Endothelial cell of coronary artery (primary cell): ENCODE measurements at places on chromosomes 13 and 19. TPM values are rescaled to one million over a fixed set of nuclear protein-coding genes. Genes with fewer than 3 reads are reported as not detected.

Gene PDE4A
- total RNA-seq: 1.6 and 5.0 TPM in 2 replicates

Gene FFAR3
- total RNA-seq: not detected in 2 replicates

Gene RNF113B
- not detected in 2 replicates for total RNA-seq

Gene DZIP1
- 10.3 and 15.2 TPM in 2 replicates for total RNA-seq

Gene TINCR
- under 0.01 and 0.09 TPM in 2 replicates for total RNA-seq

Gene GJB6
- not detected in 2 replicates for total RNA-seq

Gene PSG4
- 0.47 and 1.2 TPM in 2 replicates for total RNA-seq

Gene NTF4
- not detected in 2 replicates for total RNA-seq

Gene IL4I1
- total RNA-seq: 3.2 and 3.5 TPM in 2 replicates

Gene SYNGR4
- not detected in 2 replicates for total RNA-seq

Gene NOTCH3
- 0.99 and 63.3 TPM in 2 replicates for total RNA-seq

Gene CPT1C
- 15.3 and 16.9 TPM in 2 replicates for total RNA-seq

Gene KANK3
- total RNA-seq: 19.3 and 35.2 TPM in 2 replicates

Gene ATP8B3
- 1.2 and 1.8 TPM in 2 replicates for total RNA-seq

Gene PSG11
- total RNA-seq: not detected in 2 replicates

Gene N4BP2L1
- 0.54 and 1.3 TPM in 2 replicates for total RNA-seq

Gene ELL
- 13.8 and 13.9 TPM in 2 replicates for total RNA-seq

Gene GJA3
- total RNA-seq: under 0.01 and 0.28 TPM in 2 replicates

Gene ADM5
- 0.47 and 0.54 TPM in 2 replicates for total RNA-seq

Gene MYO1F
- total RNA-seq: 0.09 and 0.28 TPM in 2 replicates

Gene SLC6A16
- 0.09 and 0.54 TPM in 2 replicates for total RNA-seq

Gene TNNT1
- 2.2 and 2.4 TPM in 2 replicates for total RNA-seq

Gene CEACAM5
- total RNA-seq: not detected in 2 replicates

Gene ZNF69
- 1.3 and 4.0 TPM in 2 replicates for total RNA-seq

Gene TTC9B
- total RNA-seq: not detected in 2 replicates

Gene IRGC
- not detected in 2 replicates for total RNA-seq
